ENCODE measurements at places on chromosomes 13 and 19. TPM values are rescaled to one million over a fixed set of nuclear protein-coding genes. Genes with fewer than 3 reads are reported as not detected.

DUS3L gene
- 31.2 TPM for polyA plus RNA-seq

DNA sequence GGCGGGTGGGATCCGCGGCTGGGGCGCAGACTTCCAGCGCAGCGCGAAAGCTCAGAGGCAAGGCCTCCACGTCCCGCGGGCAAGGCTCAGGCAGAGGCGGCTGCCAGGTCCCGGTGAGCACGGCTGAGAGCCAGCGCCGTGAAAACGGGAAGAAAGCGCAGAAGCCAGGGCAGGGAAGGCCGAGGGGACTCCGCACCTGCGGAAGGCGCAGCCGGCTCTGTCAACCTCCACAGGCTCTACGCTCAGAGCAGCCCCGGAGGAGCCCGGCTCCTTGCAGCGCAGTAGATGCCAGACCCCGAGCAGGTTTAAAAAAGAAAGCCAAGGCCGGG, 131.0 kb downstream of the RNF17 start:
- DNase-seq = no peak

DNA sequence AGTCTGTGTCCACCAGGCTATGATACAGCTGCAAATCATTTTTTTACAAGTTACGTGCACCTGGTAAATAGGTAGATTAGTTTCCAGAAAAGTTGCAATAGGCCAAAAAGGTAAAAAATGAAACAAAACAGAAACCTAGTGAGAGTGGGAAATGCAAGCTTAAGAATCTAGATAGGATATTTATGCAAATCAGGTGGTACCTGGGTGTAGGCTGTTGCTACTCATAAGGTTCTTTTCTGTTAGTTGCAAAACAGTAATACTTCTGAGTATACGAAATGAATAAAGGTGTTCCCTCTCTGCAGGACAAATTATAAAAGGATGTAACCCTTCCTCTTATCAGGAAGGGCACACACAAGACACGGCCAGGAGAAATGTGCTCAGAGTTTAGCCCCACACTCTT, 97.9 kb downstream of the UGGT2 start:
- no peak for DNase-seq

- DNase-seq = no peak
Measured at GRCh38 chr13:97337985-97338499, 95.9 kb upstream of the RAP2A start.

CEACAM4 gene
- polyA plus RNA-seq = not detected

DNA sequence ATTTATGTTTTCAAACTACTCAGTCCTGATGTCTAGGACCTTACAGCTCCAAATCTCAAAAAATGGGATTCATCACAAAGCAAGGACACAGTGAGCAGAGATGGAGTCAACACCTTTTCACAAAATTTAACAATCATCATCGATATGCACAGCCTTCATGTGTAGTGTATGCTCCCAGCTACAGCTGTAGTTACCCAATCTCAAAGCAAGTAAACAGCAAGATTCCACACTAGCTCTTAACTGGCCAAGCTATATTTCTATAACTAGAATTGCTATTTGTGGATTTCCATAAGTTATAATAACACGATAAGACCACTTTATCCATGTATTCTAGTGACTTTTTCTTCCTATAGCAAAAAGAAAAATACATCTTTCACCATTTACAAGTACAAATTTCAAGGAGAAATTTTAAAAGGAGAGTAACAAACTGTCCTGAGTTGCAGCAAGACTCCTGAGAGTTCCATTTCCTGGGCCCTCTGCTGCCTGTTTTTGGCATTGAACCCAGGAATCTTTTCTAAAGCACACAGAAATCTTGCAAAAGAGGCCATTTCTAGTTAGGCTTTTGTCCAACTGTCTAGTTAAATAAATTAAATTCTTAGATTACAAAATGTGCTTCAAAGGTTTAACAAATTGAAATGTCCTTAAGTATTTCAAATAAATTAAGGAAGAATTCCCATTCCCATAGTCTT, 460.6 kb downstream of the FGF14 start:
- no peak for DNase-seq

- DNase-seq = no peak
Measured at GRCh38 chr13:110518226-110518525, 43.3 kb downstream of the RAB20 start.

DNA sequence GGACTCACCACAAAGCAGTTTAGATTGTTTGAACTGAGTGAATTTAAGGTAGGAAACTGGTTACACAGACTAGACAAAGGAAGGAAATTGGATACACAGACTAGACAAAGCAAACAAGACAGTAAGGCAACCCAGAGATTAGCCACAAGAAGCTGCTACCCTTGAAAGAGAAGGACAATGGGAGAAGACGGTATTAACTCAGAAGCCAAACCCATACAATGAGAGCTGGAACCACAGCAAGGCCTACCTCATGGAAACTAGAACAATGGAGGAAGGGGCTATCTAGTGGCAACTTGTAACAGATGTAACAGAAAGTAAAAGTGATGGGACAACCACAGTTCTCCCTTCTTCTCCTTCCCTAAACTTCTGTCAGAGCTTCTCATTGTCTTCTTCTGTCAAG, 410.9 kb upstream of the SPRY2 start:
- DNase-seq = no peak

DNA sequence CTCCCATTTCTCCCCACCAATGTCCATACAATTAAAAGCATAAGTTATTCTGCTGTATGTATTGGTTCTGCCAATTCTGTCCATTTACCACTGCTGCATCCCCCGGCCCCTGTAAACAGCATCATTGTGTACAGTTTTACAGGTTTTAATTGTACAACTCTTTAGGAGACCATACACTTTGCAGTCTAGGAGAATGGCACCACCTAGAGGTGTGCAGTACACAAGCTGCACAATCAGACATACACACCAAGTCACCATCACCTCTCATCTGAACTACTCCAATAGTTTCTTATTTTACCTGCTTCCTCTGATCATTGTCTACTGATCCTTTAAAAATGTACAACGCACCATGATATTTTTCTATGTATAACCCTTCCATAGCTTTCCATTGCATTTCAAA, 855.9 kb upstream of the KLHL1 start:
- no peak for DNase-seq

DNA sequence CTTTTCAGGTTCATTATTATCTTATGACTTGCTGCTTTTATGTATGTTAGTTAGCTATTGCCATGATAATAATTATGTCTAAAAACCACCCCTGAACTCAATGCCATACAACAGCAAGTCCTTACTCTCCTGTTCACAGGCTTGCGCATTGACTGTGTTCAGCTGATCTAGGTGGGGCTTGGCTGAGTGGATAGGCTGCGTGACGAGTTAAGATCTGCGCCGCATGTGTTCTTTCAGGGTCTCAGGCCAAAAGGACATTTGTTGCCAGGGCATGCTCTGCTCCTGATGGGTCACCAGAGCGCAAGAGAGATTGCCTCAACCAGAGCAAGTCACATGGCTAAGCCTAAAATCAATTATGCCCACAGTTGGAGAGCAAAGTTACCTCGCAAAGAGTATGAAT, 859 bp downstream of the ZNF568 start:
- DNase-seq = peak; percentile 13

- no peak for DNase-seq
Measured at GRCh38 chr19:39542206-39542605, 2.2 kb upstream of the EID2 start.

DNA sequence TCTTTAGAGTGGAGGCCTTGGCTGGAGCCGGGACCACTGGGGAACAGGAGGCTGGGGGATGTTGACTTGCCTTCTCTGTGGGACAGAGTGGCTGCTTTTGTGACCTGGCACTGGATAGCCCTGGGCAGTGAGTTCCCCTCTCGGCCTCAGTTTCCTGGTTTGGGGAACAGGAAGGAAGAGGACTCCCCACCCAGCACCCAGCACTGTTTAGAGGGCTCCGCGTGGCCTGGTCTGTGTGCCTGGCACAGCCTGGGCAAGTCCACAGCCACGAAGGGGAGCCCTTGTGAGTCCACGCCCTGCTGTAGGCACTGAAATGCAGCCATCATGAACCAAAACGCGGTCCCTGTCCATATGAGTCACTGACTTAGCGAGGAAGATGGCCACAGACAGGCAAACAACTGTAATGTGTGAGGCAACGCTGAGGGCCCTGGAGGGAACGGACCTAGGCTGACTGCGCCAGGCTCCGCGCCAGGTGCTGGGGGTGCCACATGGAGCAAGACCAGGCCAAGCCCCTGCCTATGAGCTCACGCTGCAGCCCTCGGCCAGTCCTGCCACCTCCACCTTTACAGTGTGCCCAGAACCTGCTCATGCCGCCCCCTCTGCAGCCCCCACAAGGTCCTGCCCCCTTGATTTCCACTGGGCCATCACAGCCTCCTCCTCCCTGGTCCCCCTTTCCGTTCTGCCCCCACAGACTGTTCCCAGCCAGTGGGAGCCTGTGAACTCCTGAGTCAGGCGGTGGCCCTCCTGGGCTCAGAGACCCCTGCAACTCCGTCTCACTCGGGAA, 35.5 kb downstream of the PAK4 start:
- DNase-seq = no peak

PEG3 gene
- polyA plus RNA-seq = 85.0 TPM

KISS1R gene
- 0.34 TPM for polyA plus RNA-seq

MYDGF gene
- polyA plus RNA-seq = 71.5 TPM

GRCh38 chr13:40456979-40457553, 209.4 kb downstream of the FOXO1 start:
- DNase-seq = no peak

DNA sequence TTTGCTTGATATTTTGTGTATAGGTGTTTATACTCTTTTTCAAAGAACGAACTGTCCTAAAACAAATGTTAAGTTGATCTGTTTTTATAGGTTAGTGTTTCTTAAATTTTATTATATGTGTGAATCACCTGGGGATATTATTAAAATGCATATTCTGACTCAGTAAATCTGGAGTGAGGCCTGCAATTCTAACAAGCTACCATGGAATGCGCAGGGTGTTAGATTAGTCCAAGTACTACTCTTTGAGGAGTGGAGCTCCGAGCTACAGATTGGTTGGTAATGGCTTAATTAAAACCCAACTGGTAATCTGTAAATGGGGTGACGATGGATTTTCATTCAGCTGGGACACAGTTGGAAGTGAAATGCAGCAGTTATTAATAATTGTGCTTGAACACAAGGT, 214.1 kb upstream of the UFM1 start:
- DNase-seq = no peak

- DNase-seq = no peak
Measured at GRCh38 chr13:71786875-71787274, 80.1 kb downstream of the DACH1 start.

DNA sequence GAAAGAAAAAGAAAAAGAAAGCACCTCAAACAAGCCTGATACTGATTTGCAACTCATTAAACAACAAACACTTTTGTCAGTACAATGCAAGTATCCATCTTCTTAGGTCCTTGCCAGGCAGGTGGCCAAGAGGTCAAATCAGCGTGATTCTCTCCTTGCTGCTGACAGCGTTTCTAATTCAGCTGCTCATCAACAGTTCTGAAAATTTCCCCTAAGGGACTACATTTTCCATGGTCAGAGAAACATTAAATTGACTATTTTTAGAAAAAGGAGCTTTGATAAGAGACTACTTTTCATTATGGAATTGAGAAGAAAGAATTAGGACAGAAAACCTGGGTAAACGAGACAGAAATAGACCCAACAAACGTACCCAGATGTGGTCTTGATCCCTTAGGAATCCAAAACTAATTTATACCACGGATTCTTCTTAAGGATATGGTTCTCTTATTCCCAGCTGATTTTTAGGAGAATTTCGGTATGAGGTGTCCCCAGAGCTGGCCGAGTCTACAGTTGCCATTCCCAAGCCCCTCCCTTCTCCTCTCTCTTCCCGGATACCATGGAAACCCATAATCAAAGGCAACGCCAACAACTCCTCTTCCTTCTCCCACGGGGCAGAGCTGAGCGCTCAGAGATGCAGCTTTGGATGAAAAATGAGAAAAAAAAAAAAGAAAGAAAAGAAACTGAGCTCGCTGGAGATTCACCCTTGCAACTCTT, 29.5 kb upstream of the CEBPG start:
- DNase-seq = no peak

FCHO1 gene
- polyA plus RNA-seq = 2.4 TPM

DNA sequence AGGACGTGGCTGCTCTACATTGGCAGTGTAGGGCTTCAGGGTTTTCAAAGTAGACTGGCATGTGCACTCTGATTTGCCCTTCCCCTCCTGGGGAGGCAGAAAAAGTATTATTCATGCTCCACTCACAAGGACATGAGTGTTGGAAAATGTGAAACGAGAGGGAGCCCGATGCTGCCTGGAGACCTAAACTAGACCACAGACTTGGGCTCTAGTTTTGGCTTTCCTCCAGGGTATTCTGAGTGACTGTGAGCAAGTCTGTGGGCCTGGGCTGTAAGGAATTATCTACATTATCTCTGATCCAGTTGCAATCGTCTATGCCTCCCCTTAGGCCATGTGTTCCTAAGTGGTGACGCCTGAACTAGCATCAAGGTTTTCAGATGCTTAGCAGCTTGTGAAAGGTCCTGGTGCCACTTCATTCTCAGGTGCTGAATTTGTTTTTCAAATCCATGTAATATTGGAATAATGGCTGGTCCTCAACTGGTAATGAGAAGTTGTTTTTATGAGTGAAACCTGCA, 55.0 kb downstream of the MRPL57 start:
- no peak for DNase-seq

DNA sequence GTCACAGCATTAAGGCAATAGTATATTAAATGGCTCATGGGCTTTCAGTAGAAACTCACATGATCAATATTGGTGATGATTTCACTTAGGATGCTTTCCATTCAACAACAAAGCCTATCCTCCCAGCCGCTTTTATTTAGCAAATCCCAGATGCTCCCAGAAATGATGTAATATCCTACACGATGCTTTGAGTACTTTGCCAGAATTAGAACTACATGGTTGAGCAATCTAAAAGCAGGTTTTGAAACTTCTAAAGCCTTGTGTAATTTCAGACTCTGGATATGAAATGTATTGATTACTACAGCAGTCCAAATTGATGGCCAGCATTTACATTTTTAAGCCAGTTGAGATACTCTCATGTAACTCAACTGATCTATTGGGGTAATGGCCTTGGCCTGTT, 13.6 kb downstream of the DLEU7 start:
- DNase-seq = no peak

- DNase-seq = no peak
Measured at GRCh38 chr13:85093808-85094207, 705.4 kb downstream of the SLITRK6 start.

GRCh38 chr13:91079176-91079575, 268.3 kb upstream of the MIR17HG start:
- no peak for DNase-seq

GRCh38 chr19:30158067-30158892, 213.9 kb upstream of the ZNF536 start:
- DNase-seq = no peak

GRCh38 chr13:79593121-79593520, 112.2 kb downstream of the NDFIP2 start:
- no peak for DNase-seq

All from renal cortex interstitium (tissue), 15 donors.